Stimulated activated CD8-positive, alpha-beta memory T cell treated with anti-CD3 and anti-CD28 coated beads, Interleukin-7, amount 100 ng/mL, for 1 hour (primary cell): ENCODE measurements at places on chromosomes 7 and 10.

DNA sequence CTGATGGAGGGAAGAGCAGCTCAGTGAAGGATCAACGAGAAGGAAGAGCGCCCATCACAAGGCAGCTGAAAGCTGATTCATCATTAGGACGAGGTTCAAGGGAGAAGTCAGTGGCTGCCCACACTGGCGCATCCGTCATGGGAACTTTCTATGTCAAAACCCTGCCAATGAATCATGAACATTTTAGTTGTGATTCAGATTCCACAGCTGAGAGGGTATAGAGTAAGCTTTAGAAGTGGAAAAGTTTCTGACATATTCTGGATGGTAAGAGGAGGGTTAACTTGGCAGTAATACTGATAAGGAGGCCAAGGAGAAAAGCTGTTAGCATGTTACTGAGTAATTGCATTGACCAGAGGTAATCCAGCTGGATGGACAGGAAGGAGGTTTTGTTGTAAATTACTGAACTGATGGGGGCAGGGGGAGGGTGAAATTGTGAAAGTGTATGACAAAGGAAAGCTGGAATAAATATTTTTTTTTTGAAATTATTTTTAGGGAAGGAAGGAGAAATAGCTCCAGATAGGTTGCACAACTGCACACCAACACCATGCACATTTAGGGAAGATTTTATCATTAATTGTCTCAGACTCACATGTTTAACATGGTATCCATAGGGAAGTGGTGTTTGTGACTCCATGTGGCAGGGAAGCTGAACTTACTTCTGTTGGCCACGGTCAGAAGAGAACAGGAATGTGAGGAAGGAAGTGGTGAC, 78.3 kb upstream of the NRP1 start:
- DNase-seq, result no peak

- DNase-seq, result no peak
Observed at GRCh38 chr7:131026297-131027000, 292.4 kb upstream of the KLF14 start.

- DNase-seq, result no peak
Observed at GRCh38 chr10:44935201-44935965, 24.2 kb upstream of the RASSF4 start.

- DNase-seq, result no peak
Observed at GRCh38 chr7:138951953-138952352, 29.2 kb downstream of the KIAA1549 start.

GRCh38 chr10:122113161-122113944, 124.4 kb downstream of the TACC2 start:
- no peak for DNase-seq

DNA sequence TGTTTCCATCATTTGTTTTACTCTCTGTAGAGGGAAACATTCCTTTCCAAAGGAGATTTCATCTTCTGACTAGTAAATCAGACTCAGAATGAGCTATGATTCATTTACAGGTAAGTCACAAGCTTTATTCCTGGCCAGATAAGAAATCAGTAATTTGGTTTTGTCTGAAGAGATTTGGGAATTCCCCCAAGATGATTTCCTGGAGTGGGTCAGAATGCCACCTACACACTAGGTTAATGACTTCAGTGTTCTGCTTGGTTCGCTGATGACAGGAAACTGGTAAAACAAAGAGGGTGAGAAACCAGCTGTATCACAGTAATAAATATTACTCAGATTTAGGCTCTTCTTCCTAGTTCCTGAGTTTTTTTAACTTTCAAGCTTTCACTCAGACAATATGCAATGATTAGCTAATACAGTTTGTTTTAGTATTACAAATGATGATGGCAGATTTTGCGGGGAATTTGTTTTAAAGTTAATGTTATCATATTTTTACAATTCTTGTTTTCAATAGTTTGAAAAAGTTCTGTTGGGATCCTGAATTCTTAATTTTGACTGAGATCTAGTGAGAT, 8.3 kb upstream of the ASZ1 start:
- no peak for DNase-seq

GRCh38 chr10:18684416-18684815, 25.2 kb downstream of the ARL5B start:
- no peak for DNase-seq

- DNase-seq, result no peak
Observed at GRCh38 chr7:25831062-25831691, 320.8 kb upstream of the NFE2L3 start.

DNA sequence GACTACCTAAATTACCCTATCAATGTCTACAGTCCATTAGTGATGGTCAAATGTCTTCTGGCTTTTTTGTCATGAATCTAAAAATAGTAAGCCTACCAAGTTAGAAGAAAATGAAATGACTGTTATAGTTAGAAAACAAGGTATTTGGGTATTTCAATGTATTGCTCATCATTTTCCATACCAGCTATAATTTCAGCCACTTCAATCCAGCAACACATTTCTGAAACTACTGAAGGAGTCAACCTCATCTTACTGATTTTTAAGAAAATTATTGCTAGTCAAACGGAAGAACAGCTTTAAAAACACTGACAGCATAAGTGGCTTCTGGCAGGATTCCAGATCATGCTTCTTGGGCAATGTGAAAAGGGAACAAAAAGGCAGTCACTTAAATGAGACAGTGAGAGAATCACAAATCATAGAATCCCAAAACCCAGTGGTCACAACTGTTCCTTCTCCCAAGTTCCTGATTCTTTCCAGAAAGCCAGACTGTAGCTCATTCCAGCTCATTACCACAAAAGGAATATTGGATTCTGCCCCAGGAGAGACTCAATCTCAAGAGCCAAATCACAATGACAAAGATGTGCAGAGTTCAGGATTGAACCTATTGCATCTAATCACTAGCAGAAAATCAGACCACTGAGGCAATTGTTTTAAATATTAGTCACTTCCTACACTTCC, 61.2 kb upstream of the LRRN3 start:
- no peak for DNase-seq

- DNase-seq, result no peak
Observed at GRCh38 chr10:42963312-42963711, 113.6 kb upstream of the RET start.

DNA sequence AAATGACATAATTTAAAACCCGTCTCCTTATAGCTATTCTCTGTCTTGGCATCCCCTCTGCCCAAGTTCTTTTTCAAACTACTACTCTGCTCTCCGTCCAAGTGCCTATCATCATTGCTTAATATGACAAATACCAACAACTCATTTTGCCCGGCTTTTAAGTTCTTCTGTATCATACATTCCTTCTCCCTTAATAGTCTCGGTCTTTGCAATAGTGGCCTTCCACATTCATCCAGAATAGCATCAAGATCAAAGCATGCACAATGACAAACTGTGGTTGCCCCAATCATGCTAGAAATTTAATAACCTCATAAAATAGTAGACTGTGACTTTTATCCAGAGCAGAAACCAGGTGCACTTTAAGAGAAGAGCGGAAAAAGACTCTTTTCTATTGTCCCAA, 198.9 kb downstream of the ETV1 start:
- DNase-seq, result no peak

GRCh38 chr10:58010073-58010702, 257.5 kb downstream of the IPMK start:
- DNase-seq, result no peak

GRCh38 chr7:142696456-142697179, 52.7 kb upstream of the PRSS1 start:
- no peak for DNase-seq

- DNase-seq, result no peak
Observed at GRCh38 chr10:22230158-22230833, 12.5 kb upstream of the EBLN1 start.

- no peak for DNase-seq
Observed at GRCh38 chr7:120742372-120742771, 115.6 kb downstream of the TSPAN12 start.

DNA sequence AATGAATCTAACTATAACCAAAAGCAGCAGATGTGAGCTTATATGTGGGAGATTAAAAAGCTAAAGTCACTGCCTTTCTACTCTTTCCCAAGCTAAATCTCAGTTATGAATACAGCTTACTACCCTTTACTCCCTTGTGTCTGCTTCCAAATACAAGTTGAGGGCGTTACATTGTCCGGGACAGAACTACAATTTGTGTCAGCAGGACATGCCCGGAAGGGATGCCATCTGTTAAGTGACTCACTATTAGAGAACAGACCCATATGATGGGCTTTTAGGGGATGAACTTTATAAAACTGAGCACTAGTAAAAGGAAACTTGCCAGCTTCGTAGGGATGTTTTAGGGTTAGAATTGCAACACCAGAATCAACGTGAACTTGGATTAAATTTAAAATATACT, 299.7 kb upstream of the CSTF2T start:
- no peak for DNase-seq

GRCh38 chr10:131290781-131291180, 20.7 kb downstream of the TCERG1L start:
- no peak for DNase-seq

DNA sequence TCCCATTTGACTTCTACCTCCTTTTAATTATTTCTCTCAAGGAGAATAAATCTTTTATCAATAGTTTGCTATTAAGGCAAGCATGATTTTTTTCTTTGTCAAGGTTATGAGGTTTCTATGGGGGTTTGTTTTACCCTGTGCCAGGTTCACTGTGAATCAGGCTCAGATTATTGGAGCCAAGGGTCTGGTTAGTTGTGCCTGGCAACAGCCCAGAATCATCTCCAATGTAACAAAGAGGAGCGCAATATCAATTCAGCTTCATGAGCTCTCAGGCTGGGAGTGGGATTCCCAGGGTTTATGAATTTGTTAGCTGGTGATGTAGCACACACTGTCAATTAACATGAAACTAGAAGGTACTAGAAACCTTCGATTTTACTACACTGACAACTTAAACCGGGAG, 73.2 kb downstream of the AASS start:
- DNase-seq, result no peak

DNA sequence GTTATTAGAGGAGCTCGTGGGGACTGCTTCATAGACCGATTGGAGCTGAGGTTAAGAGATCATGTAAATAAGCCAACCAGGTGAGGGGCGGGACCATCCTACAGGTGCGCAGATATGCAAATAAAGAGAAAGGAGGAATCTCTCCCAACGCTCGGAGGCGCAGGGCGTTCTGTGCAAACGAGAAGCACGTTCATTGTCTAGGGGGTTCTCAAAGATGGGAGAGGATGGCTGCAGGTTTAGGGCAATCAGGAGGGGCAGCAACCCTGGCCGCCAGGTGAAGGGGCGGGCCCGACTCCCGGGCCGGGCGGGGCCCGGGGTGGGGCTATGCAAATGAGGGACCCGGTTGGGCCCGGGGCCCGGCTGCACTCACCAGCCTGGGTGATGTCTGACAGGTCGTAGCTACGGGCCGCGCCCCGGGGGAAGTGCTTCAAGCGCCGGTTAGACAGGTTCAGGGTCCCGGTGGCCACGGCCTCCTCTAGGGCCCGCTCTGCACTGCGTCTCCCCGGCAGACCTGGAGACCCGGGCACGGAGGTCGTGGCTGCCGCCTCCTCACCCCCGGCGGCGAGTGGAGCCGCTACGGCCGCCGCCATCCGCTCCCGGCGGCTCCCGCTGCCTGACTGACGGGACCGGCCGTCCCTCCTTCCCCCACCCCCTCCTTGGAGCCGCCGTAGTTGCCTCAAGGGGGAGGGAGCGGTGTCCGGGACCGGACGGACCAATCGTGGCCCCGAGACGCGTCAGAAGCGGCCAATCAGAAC, at the start of gene LRCH4:
TSS of gene LRCH4 (minus strand) at position 619 of the 755 bp plus-strand sequence. CDS start at position 590, 29 bp downstream.
- DNase-seq, result no peak

GRCh38 chr7:96322373-96322695, 436 bp upstream of the SLC25A13 start:
- DNase-seq, result no peak

GRCh38 chr10:132560241-132560731, 22.7 kb downstream of the INPP5A start:
- DNase-seq, result no peak

- DNase-seq, result no peak
Observed at GRCh38 chr10:104002911-104003310, 36.0 kb downstream of the SLK start.

GRCh38 chr7:22292531-22292930, 64.4 kb downstream of the RAPGEF5 start:
- no peak for DNase-seq

GRCh38 chr7:132083126-132083525, 493.1 kb downstream of the PLXNA4 start:
- DNase-seq, result no peak

DNA sequence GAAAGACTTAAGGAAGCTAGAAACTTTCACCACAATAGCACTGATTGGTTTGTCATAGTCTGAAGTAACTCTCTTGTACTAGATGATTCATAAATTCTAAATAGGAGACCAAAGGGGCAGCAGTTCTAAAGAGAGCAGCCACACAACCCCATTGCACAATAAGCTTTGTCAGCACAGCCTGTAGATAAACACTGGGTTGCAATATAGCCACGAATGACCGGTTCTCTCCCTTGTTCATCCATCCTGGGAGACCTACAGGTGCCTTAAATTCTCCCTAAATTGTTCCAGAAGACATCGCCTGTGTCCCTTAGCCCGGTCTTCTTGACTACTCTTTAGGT, 167.0 kb downstream of the SNX13 start:
- no peak for DNase-seq

DNA sequence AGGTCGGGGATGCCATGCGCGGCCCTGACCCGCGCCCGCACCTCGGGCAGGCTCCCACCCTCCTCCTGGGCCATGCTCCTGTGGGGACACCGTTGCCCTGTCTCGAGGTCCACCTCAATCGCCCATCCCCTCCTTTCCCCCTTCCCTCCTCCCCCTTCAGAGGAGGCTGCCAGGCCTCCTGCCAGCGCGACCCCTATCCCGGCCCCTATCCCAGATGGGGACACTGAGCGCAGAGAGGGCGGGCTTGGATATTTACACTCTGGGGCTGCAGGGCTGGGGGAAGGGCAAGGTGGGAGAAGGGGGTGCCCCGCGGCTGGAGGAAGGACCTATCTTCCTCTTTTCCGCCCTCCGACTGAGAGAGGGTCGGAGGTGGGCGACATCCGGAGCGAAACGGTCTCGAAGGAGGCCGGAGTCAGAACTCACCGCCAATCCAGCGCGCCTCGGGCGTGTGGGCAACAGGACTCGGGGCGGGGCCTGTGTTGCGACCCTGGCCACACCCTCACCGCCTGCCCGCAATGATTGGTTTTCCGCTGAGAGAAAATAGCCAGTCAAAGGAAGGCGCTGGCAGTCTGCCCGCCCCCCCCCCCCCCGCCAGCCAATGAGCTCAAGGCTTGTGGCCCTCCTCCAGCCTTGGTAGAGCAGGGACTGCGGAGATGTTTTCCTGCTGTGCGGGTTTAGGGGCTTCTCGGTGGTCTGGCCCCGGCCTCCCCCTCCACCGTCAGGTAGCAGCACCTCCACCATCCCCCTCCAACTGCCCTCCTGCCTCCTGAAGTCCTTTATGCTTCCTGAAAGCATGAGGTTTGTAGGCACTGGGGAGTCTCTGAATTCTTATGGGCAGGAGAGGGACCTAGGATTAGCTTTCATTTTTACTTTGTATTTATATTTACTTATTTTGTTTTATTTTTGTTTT, at the start of gene METTL27:
TSS of gene METTL27 (minus strand) at position 450 of the 910 bp plus-strand sequence. CDS start at position 74, 376 bp downstream.
- peak; percentile 72 for DNase-seq

- DNase-seq, result no peak
Observed at GRCh38 chr7:25596443-25596842, 368.2 kb upstream of the NPVF start.

- no peak for DNase-seq
Observed at GRCh38 chr10:45249978-45250693, 65.3 kb downstream of the OR13A1 start.
